NCI-H1694 (cell line): ENCODE measurements at places on chromosomes 5 and 9.
A peak's percentile ranks its signal among the peaks of the same experiment; 100 is the strongest.

GRCh38 chr9:115668521-115668920 lies 485.1 kb upstream of the PAPPA start:
- DNase-seq, result no peak

DNA sequence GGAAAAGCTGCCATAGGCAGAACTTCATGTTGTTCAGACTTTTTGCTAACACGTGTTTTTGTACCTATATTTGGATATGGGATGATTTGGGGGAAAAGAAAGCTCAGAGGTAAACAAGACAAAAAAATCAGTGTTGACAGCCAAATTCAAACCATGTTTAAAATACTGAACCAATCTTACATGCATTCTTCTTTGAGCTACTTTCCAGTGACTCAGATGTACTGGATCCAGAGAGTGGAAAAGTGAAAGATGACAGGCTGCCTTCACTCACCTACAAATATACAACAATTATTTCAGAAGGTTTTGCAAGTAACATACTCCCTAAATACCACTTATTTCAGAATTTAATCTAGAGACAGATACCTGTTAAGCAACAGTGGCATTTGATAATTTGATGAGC lies 165.7 kb downstream of the MPDZ start:
- no peak for DNase-seq

GRCh38 chr5:100464418-100464817 lies 70.8 kb upstream of the FAM174A start:
- DNase-seq, result no peak

- no peak for DNase-seq
These were observed 143.6 kb downstream of the PDE4D start for GRCh38 chr5:59749782-59750520.

- no peak for DNase-seq
These were observed 40.6 kb downstream of the SH3PXD2B start for GRCh38 chr5:172413601-172414171.

DNA sequence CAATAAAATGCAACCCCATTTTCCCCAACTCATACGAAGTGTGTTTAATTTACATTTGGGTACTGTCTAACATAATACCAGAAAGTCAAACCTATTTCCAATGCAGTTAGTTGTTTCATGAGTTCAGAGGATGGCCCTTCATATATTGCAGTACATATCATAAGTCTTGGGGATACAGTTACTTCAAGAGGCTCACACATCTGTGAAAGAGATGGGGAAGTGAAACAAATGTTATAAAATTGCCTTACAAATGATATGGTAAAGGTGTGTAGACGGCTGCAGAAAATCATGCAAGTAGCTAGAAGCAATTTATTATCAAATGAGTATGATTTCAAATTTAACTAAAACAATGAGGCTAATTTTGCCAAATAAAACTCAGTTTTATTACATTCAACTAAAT lies 219.0 kb upstream of the CDH12 start:
- no peak for DNase-seq

GRCh38 chr5:148268566-148268965 lies at the start of gene SPINK13:
TSS of gene SPINK13 (plus strand) at chr5:148268794. CDS start at chr5:148270073, 1,279 bp downstream.
- DNase-seq, result no peak

GRCh38 chr9:131446276-131446675 lies 52.4 kb downstream of the PRRC2B start:
- DNase-seq, result no peak

GRCh38 chr5:151696470-151697061 lies 9.9 kb upstream of the SPARC start:
- DNase-seq, result no peak

GRCh38 chr5:101796427-101796826 lies 499.7 kb downstream of the SLCO4C1 start:
- DNase-seq, result no peak

DNA sequence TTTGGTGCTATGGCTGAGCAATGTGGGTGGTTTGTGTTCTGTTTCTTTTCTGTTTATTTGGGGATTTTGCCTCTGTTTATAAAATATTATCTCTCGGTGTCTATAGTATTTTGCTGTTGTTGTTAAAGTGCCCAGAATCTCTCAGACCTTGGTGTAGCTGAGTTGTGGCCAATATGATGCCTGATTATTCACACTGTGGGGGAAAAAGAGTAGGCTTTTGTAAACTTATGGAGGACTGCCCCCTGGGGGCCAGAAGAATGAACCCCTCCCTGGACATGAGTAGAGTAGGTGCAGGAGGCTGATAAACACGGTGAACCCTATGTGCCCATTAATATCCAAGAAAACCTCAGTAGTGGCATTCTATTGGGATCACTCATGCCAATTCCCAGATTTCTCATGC lies 49.0 kb upstream of the DPYSL3 start:
- DNase-seq, result peak; percentile 24

GRCh38 chr9:93595461-93595860 lies 19.1 kb downstream of the PHF2 start:
- no peak for DNase-seq

DNA sequence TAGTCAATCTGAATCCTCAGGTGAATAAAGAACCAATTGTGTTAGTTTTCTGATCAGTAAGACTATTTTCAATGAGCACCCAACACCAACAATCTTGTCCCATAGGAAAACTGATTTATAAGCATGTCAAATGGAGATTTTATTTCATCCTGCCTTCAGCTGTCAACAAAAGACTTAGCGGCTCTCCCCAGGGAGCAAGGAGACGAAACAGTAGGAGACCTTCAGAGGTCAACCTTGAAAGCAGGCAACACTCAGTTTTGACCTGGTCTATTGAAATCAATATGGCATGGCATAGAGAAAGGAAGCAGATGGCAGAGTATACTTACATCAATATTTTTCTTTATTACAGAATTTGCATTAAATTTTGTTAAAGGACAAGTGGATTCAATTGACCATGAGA lies 34.1 kb downstream of the ZNF622 start:
- DNase-seq, result no peak

- DNase-seq, result no peak
These were observed 1511.1 kb downstream of the EFNA5 start for GRCh38 chr5:106159616-106160015.

DNA sequence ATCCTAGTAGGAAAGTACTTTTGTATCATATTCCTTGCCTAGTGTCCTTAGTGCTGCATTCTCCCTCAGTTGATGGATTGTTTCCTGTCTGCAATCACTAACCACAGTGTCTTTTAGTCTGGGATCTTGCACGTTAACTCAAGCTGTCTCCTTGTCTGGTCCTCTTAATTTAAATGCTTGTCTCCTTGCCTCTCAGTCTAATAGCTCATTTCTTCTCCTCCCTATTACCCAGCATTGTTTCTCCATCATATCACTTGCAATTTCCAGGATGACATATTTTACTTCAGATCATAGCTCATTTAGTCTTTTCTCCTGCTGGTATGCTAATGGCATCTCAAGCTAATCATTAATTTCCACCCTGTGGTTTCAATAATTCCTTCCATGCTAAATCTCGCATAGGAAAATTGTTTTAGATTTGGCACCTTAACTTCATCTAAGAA lies 2052.0 kb upstream of the C9orf72 start:
- no peak for DNase-seq

DNA sequence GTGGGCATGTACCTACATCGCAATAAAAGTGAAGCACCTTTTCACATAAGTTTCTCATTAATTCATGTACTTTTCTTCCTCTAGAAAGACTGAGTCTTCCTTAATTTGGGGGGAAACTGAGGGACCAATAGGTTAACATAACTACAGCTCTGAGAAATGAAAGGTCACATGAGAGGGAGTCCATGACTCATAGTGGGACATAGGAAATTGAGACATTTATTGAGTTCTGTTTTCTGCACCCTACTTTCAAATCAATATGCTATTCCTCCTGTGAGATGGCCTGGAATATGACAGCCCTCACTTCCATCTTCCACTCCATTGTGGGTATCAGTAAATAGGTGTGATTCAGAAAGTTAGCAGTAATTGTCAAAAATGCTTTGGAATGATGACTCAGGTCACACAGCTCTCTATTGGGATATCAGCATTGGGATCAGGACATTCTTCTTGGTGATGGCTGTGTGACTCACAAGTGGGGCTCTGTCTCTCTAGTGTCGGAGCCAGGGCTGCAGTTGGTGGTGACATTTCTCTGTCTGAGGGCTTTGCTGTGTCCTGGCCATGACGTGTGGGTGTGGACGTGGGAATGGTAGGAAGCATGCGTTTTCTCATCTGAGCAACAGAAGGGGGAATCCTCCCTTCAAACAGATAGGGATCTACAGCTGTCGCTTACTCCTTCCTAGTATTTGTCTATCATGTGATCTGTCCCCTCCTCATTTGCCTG lies 125.0 kb downstream of the TRIO start:
- no peak for DNase-seq

DNA sequence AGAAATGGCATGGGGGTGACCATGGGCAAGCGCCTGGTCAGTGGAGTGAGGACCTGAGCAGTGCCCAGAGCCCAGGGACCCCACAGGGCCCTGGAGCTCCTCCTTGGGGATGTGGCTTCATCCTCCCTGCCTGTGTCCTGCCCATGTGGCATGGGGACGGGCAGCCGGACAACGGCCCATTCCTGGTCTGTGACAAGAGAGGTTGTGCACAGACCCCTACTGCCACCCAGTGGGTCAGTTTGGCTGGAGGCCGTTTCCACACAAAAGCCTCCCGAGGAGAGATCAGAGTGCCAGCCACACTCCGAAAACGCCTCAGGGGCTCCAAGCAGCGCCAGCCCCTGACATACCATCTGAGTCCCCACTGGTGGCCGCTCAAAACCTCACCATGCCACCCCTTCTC lies 19.8 kb downstream of the SLC6A18 start:
- DNase-seq, result no peak

DNA sequence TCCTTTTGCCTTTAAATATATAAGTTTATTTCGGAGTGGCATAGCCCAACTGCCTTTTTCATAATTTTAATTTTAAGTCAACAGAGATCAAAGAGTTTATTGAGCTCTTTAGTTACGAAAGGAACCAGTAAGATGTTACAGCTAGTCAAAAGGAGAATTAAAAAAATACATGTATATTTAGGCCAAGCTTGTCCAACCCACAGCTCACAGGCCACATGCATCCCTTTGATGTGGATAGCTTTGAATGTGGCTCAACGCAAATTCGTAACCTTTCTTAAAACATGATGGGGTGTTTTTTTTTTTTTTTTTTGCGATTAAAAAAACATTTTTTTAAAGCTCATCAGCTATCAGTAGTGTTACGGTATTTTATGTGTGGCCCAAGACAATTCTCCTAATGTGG lies 50.2 kb upstream of the IL31RA start:
- DNase-seq, result no peak

DNA sequence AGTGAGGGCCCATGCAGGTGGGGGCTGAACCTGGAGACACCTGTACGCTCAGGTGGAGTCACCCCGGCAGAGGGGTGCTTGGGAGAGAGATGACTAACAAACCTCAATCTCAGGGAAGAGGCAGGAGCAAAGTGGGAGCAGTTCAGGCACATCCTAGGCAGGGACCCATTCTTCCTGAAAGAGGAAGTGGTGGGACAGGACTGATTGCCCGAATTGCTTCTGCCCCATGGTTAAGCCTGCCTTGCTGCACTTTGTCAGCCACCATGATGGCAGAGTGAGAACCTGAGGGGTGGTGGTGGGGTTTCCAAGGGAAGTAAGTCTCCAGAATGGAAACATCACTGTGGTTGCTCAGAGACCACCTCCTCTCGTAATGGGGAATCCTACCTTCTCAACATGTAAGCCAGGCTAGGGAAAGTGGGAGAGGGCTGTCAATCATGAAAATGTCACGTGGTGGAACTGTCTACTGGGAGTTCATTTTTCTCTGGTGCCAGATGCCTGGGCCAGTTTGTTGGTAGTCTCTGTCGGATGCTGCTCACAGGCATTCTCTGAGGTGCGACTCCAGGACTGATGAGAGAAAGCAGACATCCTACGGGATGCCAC lies 150.4 kb downstream of the HSPA4 start:
- DNase-seq, result no peak

DNA sequence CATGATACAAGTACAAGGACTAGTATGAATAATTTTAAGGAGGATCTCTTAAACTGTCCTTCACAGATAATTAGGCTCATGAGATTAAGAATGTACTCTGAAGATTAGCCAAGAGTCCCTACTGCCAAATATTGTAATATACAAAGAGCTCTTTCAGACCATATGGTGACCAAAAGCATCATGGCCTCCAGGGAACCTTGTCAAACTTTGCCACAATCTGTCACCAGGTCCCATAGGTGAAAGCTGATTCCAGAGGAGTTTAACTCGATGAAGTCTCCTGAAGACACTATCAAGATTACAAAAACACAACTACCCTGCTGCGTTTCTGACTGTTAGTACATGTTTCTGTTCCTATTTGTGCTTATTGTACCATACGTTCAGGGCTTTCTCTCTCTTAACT lies 395.4 kb upstream of the ITGA1 start:
- no peak for DNase-seq

GRCh38 chr5:10760096-10760920 lies 726 bp downstream of the DAP start:
- peak; percentile 58 for DNase-seq

DNA sequence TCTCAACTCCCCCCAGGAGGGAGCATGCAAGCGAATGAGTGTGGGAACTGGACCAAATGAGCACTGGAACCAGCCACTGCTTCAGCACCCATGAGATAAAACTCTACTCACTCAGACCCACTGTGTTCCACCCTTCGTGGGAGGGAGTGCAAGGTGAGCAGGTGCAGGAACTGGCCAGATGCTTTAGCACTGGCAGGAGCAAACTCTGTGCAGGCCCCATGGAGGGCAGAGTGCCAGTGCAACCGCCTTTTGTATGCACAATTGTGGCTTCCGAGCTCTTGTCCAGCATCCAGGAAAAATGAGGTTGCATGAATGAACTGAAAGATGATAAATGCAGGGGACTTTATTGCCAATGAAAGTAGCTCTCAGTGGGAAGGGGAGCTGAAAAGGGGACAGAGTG lies 67.4 kb upstream of the CCDC112 start:
- DNase-seq, result no peak

GRCh38 chr5:141383345-141383744 lies 803 bp downstream of the PCDHGA7 start:
- DNase-seq, result no peak

DNA sequence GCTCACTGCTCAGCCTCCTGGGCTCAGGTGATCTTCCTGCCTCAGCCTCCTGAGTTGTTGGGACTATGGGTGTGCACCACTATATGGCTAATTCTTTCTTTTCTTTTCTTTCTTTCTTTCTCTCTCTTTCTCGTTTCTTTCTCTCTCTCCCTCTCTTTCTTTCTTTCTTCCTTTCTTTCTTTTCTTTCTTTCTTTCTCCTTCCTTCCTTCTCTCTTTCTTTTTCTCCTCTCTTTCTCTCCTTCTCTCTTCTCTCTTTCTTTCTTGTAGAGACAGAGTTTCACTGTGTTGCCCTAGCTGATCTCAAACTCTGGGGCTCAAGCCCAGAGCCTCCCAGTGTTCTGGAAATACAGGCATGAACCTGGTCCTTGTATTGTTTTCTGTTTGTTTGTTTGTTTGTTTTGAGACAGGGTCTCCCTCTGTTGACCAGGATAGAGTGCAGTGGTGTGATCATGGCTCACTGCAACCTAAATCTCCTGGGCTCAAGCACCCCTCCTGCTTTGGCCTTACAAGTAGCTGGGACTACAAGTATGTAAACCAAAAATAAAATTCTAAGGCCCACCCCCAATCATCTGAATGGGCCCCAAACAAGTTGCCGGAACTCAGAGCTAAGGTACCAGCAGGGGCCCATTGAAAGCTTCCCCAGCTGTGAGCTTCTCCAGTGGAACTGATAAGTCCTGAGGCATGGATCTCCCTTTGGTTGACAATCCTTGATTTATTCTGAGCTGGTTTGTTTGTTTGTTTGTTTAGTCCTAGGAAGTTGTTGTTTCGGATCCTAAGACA lies 11.9 kb upstream of the BTF3 start:
- DNase-seq, result no peak

- peak; percentile 14 for DNase-seq
These were observed 87.6 kb upstream of the RPS23 start for GRCh38 chr5:82365744-82366228.

GRCh38 chr5:82694711-82695285 lies 382.4 kb downstream of the TMEM167A start:
- DNase-seq, result no peak

GRCh38 chr5:177427919-177428573 lies 1.6 kb downstream of the GRK6 start:
- no peak for DNase-seq
